Right ventricle myocardium inferior (tissue), 1 donor: ENCODE measurements at places on chromosomes 6 and 20. TPM values are rescaled to one million over a fixed set of nuclear protein-coding genes. Genes with fewer than 3 reads are reported as not detected.

COL9A3 gene
- 5.5 TPM for total RNA-seq

MCHR2 gene
- not detected for total RNA-seq

TGM2 gene
- 581 TPM for total RNA-seq

HS3ST5 gene
- not detected for total RNA-seq

TFAP2C gene
- total RNA-seq = 0.22 TPM

OR2J3 gene
- total RNA-seq = not detected

DYNLT1 gene
- 145 TPM for total RNA-seq

MEP1A gene
- not detected for total RNA-seq

FAM162B gene
- total RNA-seq = 3.8 TPM

FAM110A gene
- 2.6 TPM for total RNA-seq

EDN3 gene
- total RNA-seq = not detected

TOX2 gene
- total RNA-seq = 1.1 TPM

CST2 gene
- total RNA-seq = not detected

C6orf52 gene
- 0.49 TPM for total RNA-seq

- DNase-seq = no peak
These were observed 13.7 kb upstream of the FAM83C start for GRCh38 chr20:35305682-35306556.

DNA sequence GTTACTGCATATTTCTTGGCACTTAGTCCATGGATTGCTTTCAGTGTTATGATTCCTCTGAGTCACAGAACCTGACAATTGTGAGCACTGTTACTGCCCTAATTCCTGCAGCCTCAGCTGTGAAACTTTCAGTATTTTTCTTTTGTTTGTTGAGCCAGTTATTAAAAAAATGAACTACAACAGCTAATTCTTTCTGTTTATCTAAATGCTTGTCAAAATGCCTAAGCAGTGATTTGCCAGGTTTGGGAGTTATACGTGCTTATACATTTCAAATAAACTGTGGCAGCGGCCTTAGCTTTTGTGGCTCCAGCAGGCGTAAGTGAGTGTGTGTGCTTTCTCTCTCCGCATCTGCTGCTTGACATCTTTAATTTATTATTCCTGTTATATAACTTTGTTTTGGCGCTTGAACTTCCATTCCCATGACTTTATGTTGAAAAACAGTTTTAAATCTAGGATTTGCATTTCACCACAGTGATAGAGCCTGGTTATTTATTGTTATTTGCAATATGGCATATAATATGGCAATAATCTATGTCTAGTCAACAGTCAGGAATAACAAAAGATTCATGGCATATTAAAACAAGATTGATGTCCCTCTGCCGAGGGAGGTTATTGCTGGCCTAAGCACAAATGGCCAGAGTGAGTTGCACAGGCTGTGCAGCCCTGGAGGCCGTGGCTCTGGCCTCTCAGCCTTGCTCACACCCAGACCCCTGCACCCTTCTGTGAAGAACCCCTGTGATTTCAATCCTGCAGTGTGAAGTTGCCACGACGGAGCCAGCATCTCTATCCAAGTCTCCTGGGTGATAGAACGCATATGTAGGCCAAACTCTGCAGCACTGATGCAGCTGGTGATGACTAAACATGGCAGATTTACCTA is 303.4 kb downstream of the THBS2 start:
- DNase-seq = no peak

DNA sequence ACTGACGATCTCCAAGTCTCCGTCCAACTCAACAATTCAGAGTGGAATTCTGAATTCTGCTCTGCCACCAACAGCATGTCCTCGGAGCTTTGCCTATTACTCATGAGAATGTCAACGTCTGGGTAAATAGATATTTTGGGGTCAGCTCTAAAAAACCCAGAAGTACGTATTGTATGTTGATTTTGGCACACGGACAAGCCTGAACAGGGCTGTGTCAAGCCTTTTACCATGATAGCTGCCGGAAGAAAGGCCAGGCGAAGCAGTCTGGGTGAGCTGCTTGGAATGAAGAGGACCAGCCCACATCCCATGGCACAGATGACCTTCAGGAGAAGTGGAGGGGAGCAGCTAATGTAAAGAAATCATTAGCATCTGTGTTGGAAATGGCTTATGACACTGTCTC is 88.0 kb upstream of the JAG1 start:
- DNase-seq = no peak

DNA sequence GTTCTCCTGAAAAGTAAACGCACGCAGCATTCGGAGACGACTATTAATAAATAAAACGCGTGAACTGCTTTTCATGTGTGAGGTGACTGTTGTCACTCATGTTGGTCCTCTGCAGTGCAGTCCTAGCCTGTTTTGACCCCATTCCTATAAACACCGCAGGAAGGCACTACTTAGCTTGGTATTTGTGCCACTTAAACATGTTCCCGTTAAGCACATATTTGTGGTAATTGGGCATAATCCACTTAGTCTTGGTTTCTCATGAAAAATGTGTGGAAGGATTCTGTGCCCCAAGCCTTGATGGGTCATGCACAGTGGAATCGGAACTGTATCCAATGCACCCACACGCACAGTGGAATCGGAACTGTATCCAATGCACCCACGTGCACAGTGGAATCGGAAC is 313.9 kb downstream of the THBS2 start:
- no peak for DNase-seq

DNA sequence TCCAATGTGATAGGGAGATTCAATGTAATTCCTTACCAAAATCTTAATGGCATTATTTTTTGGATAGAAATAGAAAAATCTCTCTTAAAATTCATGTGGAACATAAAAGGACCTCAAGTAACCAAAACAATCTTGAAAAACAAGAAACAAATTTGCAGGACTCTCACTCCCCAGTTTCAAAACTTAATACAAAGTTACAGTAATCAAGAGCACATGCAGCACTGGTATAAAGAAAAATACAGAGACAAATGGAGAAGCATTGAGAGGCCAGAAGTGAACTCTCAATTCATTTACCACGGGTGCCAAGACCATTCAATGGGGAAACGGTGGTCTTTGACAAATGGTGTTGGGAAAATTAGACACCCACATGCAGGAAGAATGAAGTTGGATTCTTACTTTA is 7.8 kb upstream of the TSBP1 start:
- no peak for DNase-seq

GRCh38 chr6:42051268-42051653 is 937 bp downstream of the TAF8 start:
- DNase-seq = no peak

GRCh38 chr6:112701201-112701600 is 354.1 kb downstream of the RFPL4B start:
- DNase-seq = no peak

DNA sequence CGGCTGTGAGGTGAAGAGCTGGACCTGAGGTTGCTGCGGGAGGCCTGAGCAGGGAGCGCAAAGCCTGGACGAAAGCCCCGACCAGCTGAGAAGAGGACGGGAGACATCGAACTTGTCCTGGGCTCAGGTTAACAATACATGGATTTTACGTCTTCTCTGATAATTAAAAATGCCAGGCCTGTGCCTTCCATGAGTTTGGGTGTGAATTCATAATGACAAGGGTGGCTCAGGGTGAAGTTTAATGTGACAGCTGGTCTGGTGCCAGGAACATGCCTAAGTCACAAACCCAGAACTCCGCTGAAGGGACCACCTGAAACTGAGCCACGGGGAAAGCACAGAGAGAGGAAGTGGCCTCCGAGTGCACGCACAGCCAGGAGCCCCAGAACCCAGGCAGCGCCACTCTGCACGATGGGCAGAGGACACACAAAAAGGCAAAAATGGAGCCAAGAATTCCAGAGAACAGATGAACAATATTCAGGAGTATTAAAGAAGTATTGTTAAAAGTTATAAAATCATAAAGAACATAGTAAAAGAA is 150.1 kb upstream of the RPS6KA2 start:
- DNase-seq = no peak

GRCh38 chr20:33400812-33401183 is 521 bp downstream of the CDK5RAP1 start:
- no peak for DNase-seq

DNA sequence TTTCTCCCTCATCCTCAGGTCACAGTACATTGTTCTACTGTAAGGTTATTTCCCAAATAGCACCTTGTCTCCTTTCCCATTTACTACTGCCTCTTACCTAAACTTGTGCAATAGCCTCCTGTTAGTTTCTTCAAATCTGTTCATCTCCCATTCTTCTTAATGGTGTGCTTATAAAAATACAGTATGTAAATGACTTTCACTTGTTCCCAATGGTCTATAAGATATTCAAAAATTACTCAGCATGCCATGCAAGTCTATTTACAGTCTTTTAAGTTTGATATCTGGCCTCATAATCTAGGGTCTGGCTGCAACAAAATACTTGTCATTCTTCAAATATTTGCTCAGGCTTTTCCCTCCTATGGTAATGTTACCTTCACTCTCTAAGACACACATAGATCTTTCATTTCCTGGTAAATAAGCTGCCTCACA is 31.5 kb upstream of the RHAG start:
- no peak for DNase-seq

GRCh38 chr6:45952546-45952945 is 63.1 kb downstream of the CLIC5 start:
- DNase-seq = no peak

GRCh38 chr6:169931261-169931660 is 179.8 kb downstream of the ERMARD start:
- DNase-seq = no peak

- DNase-seq = no peak
These were observed 40.3 kb downstream of the PLCG1 start for GRCh38 chr20:41177636-41178035.

DNA sequence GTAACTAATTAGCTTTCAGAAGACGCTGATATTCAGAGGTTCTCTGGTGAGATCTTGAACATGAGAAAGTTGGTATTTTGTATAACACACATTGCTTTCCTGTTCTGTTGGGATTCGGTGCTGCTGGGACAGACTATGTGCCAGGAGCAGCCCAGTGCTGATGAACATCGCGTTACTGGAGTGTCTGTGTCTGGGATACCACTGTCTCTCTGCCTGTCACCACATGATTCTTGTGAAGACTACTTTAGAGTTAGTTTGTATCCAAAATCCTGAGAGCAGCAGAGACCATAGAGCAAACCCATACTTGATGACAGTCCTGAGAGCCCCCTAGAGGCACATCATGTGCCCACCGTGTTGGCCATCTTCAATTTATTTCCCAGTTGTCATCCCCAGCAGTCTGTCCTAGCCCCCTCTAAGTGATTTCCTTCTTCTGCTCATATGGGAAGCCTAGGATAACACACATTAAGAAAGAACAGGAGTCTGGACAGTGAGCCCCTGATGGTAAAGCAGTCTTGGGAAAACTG is 41.8 kb upstream of the TINAG start:
- no peak for DNase-seq

- no peak for DNase-seq
These were observed 106.3 kb downstream of the BANF2 start for GRCh38 chr20:17806107-17806506.

DNA sequence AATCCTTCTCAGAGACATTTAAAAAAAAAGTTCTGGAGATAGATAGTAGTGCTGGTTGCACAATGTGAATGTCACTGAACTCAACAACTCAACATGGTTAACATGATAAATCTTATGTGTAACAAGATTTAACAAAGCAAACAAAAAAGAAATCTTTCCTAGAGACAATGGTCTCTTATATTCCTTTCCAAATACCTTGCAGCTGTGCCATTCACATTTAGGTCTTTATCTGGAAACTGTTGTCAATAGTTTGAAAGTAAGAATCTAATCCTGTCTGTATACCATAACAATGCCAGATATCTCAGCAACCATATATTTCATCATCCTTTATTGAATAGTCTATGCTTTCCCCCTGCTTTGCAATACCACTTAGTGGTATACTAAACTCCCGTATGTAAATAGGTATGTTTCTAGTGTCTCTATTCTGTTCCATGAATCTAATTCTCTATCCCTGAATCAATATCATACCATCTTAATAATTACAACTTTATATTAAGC is 2.1 kb downstream of the SERAC1 start:
- no peak for DNase-seq

DNA sequence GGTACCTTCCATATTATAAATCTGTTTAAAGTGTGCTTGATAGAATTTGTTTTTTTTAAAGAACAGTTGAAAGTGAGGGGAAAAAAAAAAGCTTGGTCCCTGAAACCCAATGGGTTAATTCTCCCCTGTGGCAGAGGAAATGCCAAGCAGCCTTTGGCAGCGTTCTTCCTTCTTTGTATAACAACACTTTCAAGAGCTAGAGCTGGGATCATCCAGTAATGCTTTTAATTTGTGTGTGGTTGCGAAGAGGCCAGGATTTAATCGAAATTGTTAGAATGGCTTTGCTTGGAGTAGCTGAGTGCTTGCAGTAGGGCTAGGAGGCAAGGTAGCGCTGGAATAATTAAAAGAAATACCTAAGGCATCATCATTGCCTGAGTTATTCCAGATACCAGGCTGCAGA is 692.0 kb downstream of the DHX35 start:
- DNase-seq = no peak

DNA sequence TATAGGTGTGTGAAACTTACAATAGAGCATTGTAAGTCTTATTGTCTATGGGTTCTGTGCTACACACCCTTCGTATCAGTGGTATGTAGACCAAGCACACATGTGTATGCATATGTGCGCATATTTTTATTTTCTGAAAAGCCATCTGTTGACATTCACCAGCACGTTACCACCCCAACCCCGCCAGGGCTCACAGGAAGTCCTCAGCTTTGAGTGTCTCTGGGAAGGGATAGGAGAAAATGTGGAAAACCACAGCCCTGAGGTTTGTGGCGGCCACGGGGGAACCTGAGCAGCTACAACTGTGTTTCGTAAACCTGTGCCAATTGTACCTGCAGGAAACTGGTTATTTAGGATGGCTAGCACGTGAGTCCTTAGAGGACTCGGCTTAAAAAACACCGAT is 123.3 kb upstream of the PHACTR3 start:
- DNase-seq = no peak

GRCh38 chr6:20877008-20877937 is 343.0 kb downstream of the CDKAL1 start:
- no peak for DNase-seq

DNA sequence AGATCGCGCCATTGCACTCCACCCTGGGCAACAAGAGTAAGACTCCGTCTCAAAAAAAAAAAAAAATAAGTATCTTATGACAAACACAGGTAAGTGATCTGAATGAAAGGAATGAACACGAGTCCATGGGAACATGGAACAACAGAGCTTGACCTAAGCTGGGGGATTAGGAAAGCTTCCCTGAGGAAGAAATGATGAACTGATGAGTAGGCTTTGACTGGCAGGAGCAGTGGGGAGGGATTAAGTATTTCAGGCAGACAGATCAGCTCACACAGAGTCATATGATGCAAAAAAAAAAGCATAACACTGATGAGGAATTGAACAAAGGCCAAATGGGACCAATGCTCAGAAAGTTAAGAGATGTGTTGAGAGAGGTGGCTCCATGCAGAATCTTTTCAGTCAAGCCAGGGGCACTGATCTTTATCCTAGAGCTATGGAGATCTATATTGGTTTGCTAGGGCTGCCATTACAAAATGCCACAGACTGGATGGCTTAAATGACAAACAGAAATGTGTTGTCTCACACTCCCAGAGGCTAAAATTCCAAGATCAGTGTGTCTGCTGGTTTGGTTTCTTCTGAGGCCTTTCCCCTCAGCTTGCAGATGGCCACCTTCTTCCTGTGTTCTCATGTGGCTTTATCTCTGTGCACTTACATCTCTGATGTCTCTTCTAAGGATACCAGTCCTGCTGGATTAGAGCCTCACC is 85.6 kb downstream of the ANKRD6 start:
- no peak for DNase-seq

GRCh38 chr6:34149831-34150400 is 4.0 kb upstream of the GRM4 start:
- DNase-seq = no peak
